A673 (cell line): ENCODE measurements at places on chromosomes 13 and 19. TPM values are rescaled to one million over a fixed set of nuclear protein-coding genes. Genes with fewer than 3 reads are reported as not detected.
A peak's percentile ranks its signal among the peaks of the same experiment; 100 is the strongest.

DNA sequence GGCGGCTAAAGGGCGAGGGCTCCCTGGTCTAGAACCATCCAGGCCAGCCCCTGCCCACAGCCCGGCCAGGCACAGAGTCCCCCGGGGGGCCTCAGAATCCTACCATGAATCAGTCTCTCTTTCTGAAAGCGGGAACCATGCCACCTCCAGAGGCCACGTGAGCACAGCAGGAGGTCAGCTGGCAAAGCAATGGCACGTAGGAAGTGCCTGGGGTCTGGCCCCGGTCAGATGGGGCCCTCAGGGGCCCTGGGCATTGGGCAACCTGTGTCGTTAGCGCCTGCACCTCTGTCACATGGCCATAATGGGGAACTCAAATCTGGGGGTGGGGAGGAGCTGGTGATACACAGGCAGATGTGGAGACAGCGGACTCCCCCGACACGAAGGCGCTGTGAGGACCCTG lies 8.8 kb downstream of the MFSD12 start:
- DNase-seq = no peak

- peak; percentile 20 for DNase-seq
These were observed 18.4 kb downstream of the FOXO1 start for GRCh38 chr13:40648040-40648439.

- DNase-seq = no peak
These were observed 185.2 kb downstream of the KLF12 start for GRCh38 chr13:73948848-73949529.

GRCh38 chr19:37991176-37991835 lies 84.3 kb downstream of the SIPA1L3 start:
- no peak for DNase-seq

GRCh38 chr13:73765651-73766384 lies 368.4 kb downstream of the KLF12 start:
- DNase-seq = peak; percentile 98

DNA sequence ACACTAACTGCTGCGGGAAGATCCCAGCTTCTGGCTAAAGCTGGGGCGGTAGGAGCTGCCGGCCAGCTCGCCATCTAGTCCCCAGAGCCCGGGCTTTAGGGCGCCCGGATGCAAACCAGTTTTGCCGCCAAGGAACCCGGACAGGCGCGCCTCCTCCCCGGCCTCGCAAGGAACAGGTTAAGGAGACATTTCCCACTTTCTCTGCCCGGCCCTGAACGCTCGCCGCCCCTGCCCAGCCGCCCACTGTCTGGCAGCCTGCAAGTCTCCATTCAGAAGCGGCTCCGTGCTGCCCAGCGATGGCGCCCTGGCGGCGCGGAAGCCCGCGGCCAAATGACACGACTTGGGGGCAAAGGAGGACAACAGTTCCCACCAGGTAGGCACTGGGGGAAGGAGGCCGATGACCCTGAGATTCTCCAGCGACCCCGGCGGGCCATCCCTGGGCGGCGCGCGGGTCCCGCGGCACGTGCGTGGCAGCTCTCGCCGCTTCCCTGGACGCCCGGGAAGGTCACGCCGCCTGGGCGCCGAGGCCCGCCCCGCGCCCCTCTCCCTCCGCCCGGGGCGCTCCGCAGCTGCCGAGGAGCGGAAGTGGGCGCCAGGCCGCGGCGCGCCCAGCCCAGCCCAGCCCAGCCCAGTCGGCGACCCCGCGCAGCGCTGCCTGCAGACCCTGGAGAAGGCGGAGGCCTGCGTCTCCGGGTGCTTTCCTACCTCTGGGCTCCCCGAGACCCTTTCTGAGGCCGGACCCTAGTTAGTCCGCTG lies 42.2 kb upstream of the HNRNPA1L2 start:
- peak; percentile 14 for DNase-seq

DNA sequence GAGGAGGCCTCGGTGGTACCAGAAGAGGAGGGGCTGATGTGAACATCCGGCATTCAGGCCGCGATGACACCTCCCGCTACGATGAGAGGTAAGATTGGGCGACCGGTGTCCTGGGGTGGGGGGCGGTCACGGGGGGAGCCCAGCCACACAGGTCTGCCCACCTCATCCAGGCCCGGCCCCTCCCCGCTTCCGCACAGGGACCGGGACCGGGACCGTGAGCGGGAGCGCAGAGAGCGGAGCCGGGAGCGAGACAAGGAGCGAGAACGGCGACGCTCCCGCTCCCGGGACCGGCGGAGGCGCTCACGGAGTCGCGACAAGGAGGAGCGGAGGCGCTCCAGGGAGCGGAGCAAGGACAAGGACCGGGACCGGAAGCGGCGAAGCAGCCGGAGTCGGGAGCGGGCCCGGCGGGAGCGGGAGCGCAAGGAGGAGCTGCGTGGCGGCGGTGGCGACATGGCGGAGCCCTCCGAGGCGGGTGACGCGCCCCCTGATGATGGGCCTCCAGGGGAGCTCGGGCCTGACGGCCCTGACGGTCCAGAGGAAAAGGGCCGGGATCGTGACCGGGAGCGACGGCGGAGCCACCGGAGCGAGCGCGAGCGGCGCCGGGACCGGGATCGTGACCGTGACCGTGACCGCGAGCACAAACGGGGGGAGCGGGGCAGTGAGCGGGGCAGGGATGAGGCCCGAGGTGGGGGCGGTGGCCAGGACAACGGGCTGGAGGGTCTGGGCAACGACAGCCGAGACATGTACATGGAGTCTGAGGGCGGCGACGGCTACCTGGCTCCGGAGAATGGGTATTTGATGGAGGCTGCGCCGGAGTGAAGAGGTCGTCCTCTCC lies 6.3 kb upstream of the LIN7B start:
- DNase-seq = no peak

DNA sequence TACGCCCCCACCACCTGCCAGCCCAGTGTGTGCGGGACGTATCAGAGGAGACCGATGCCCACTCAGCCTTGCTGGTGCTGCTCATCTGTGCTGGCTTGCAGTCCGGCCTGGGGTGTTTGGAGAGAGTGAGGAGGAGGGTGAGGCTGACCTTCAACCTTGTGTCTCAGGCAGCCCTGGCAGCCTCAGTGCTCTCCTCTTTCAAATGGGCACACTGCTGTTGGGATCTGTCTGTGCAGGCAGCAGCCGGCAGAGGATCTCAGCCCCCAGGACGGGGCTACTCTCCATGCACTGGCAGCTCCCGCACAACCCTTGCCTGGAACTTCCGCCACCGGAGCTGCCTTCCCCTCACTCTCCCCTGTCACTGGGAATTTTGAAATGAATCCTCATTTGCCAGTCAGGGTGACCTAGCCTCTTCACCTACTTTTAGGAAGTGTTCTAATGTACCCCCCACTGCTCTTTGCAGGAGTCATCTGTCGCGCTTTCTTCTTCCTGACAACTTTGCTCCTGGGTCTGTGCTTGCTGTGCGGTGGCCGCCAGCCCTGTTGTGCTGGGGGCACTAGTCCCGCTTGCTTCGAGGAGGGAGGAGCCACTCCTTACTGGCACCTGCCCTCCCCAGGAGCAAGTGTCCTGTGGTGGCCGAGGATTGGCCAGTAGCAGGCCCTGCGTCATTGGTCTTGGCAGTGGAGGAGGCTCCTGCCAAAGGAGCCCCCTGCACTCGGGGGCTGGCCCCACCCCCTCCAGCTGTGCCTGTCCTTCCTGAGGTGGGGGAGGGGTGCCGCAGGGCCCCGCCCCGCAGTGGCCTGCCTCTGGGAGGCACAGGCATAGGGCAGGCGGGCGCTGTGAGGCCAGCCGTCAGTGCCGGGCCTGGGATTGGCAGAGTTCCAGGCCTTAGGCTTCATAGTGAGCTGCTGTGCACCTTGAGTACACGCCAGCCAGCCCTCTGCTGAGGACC lies 53.4 kb downstream of the TSSK6 start:
- peak; percentile 74 for DNase-seq

GRCh38 chr19:56111601-56112312 lies 9.3 kb downstream of the ZNF787 start:
- DNase-seq = no peak

DNA sequence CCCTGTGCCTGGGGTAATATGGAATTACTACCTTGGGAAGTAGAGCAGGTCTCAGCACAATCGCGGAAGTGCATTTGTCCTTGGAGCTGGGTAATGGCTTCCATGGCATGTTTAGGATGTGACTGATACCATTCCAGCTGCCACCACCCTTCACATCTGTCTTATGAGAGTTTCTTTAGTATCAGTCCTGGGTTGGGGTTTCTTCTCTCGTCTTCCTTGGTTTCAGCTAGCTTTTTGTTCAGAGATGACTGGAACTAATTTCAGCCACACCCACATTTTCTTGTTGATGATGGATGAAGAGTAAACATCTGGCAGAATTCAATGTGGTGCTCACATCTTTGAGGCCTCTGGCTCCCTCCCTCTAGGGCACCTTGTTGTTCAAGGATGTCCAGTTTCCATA lies 212.9 kb upstream of the SOX21 start:
- no peak for DNase-seq

- DNase-seq = peak; percentile 82
These were observed 54.3 kb downstream of the GATAD2A start for GRCh38 chr19:19459707-19460251.

DNA sequence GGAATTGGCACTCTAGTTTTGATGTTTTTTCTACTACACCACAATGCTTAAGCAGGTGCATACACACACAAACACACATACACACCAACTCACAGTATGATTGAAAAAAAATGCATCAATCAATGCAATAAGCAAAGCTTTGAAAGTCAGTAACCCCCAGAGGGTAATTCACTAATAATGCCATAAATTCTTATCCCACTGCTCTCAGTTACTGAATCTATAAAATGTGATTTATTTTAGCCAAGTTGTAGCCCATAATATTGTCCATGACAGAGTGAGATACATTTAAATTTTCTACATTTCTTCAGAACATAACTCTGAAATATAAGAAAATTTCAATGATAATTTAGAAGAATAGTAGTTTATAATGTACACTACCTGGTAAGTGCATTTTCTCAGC lies 87.9 kb downstream of the LIG4 start:
- no peak for DNase-seq

GRCh38 chr19:4500841-4501591 lies 17.3 kb downstream of the PLIN4 start:
- DNase-seq = no peak

DNA sequence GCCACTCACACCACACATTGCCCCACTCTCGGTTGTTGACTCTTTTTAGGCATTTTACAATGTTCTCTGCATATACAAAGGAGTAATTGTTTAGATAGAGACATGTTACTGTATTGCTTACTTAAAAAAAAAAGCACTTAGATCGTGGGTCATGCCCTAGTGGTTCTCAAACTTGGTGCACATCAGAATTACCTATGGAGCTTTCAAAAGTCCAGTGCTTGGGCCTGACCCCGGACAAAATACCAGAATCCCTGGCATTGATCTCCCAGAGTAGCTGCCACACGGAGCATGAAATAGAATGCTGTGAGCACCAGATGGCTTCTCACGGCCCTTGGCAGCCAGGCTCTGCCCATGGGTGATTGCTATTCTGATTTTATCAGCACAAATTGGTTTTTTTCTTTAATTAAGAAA lies 20.0 kb downstream of the ACP7 start:
- DNase-seq = no peak

HSH2D gene
- total RNA-seq = not detected in 2 replicates

NPAS1 gene
- 2.1 and 2.4 TPM in 2 replicates for total RNA-seq

CAMSAP3 gene
- total RNA-seq = 1.2 and 3.4 TPM in 2 replicates

TPTE2 gene
- 27.5 and 29.2 TPM in 2 replicates for total RNA-seq

ZNF177 gene
- 2.7 and 3.8 TPM in 2 replicates for total RNA-seq

TNFSF11 gene
- total RNA-seq = not detected in 2 replicates

VMAC gene
- total RNA-seq = 0.67 and 1.7 TPM in 2 replicates

IGSF23 gene
- not detected in 2 replicates for total RNA-seq

NOVA2 gene
- not detected in 2 replicates for total RNA-seq

SOX21 gene
- not detected in 2 replicates for total RNA-seq

RGS9BP gene
- 0.13 and 0.15 TPM in 2 replicates for total RNA-seq

MEDAG gene
- not detected in 2 replicates for total RNA-seq
